ENCODE measurements at places on chromosomes 2 and 18. TPM values are rescaled to one million over a fixed set of nuclear protein-coding genes. Genes with fewer than 3 reads are reported as not detected.

SCN1A gene
- total RNA-seq, result not detected

CD302 gene
- 2.5 TPM for total RNA-seq

TUBA3E gene
- not detected for total RNA-seq

DSG2 gene
- 58.5 TPM for total RNA-seq

SERPINB13 gene
- not detected for total RNA-seq

CXCR4 gene
- total RNA-seq, result 0.65 TPM

DES gene
- total RNA-seq, result not detected

GCG gene
- total RNA-seq, result not detected

EVX2 gene
- 0.02 TPM for total RNA-seq

All from A549 treated with RU486 at 1 μM for 4 hours (cell line).